NCI-H1417 (cell line): ENCODE measurements at places on chromosomes 6 and 20.
A peak's percentile ranks its signal among the peaks of the same experiment; 100 is the strongest.

DNA sequence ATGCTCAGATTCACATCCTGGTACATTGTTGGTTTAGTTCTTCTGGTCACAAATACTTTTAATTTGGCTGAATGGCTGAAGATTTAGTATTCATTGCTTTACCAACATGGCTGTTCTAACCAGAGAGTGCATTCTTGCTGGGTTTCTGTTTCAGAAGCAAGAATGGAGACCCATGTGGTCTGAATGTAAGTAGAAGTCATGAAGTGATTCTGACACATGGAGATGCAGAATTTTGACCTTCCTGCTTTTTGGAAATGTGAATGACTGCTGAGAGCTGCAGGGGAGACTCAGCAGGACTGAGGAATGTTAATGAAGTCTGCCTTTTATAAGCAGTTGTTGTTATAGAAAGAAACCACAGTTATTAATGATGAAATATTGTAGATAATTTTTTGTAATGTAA, 576.1 kb upstream of the MARCKS start:
- DNase-seq, result no peak

DNA sequence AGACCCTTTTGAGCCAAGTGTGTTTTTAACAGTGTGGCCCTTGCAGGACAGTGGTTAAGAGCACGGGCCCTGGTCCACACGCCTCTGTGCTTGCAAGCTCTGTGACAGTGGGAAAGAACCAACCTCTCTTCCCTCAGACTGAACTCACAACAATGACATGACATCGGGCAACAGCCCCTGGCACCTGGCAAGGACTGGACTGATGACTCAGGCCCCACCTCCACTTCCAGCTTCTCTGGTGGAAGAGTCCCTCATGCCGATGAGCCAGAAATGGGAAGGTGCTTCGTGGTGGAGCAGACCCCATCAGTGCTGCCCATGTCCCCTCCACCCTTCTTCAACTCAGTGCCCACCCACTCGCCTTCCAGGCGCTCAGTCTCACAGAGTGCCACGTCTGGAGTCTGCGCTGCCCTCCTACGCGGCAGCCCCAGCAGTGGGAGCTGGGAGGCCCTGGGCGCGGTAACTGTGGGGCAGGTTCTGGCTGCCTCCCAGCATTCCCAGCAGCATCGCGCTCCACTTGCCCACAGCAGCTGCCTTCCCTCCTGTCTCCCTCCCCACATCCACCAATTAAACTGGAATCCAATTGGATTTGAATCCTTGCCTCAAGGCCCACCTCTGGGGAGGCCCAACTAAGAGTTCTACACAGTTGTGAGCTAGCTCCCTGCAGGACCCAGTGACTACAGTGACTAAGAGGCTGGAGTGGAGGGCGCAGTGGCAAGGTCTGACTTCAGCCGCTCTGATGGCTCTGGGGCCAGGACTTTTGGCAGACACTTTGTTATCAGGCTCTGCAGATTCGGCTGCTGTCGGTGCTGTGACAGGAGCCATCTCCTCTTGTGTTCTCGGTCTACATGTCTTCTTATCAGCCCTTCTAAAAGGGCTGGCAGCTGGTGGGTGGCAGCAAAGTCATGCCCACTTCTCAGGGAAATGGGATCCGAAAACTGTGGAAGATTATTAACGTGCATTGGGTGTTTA, 156.8 kb upstream of the MLN start:
- no peak for DNase-seq

GRCh38 chr6:137341681-137342195, 122.6 kb upstream of the IFNGR1 start:
- peak; percentile 52 for DNase-seq

DNA sequence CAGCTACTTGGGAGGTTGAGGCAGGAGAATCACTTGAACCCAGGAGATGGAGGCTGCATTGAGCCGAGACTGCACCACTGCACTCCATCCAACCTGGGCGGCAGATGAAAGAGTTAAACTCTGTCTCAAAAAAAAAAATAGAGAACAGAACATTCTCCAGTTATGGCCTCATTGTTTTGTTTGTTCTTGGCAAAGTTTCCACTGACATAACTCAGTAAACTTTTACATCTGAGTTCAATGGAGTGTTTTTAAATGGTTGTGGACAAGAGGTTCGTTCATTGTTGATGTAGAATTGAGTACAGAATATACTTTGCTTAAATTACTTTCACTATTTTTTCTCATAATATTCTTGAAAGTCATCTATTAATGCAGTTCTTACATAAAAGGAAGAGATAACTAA, 42.2 kb upstream of the IFNGR1 start:
- DNase-seq, result no peak

DNA sequence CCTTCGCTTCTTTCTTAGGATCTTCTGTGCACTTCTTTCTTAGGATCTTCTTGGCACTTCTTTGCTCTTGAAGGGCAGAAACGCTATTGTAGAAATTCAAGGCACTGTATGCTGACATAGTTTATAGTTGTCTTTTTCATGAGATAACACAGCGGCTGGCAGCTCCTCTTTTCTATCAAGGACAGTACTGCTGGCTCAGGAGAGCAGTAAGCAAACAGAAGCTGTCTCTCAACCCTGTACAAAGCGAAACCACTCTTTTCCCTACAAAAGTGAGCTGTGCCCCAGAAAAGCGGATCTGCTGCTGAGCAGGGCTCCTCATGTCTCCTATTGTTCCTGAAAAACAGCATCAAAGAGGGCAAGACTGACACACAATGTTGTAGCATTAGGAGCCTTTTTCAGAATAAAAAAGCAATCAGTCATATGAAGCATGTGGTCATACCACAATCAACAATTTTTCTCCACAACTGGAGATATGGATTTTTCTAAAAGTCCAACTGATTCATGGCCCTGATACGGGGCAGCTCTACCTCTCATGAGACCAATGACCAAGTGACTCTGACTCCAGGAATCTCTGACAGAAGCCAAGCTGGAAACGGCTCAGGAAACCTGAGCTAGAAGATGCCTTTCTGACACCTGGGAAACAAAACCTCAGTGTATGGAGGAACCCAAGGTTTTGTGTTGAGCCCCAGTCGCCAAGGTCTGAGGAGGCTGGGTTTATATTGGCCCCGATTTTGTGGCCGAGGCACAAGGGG, 255.9 kb downstream of the ESR1 start:
- no peak for DNase-seq

- DNase-seq, result no peak
These were observed 28.0 kb downstream of the SCML4 start for GRCh38 chr6:107796156-107796555.

GRCh38 chr20:50783390-50783789, 11.5 kb upstream of the BCAS4 start:
- no peak for DNase-seq

DNA sequence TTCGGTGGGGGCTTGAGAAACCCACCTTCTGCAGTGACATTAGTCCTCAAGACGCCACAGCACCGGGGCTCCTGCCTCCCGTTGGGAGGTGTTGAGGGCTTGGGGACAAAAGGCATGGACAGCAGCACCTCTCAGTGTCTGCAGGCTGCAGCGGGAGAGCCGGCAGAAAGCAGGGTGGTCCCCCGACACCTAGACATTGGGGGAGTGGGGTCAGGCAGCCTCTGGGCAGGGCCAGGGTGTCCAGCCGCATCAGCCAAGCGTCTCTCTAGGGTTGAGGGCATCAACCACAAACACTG, 264.7 kb downstream of the TAF4 start:
- no peak for DNase-seq

DNA sequence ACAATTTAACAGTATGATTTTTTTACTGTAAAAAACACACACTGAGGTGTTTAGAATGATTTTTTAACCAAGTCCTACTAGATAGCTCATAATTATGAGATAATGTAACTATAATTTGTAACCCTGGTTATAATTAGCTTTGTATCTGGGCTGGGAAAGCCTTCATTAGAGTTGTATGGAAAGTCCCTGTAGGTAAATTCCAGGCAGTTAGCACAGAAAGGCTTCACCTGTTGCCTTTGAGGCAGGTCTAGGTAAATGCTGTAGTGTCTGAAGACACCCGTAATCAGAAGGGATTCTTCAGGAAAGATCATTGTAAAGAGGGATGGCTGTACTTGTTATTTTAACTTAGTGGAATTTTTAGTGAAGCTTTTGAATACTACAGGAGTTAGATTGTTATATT, 1.9 kb downstream of the TMEM200A start:
- DNase-seq, result peak; percentile 28

DNA sequence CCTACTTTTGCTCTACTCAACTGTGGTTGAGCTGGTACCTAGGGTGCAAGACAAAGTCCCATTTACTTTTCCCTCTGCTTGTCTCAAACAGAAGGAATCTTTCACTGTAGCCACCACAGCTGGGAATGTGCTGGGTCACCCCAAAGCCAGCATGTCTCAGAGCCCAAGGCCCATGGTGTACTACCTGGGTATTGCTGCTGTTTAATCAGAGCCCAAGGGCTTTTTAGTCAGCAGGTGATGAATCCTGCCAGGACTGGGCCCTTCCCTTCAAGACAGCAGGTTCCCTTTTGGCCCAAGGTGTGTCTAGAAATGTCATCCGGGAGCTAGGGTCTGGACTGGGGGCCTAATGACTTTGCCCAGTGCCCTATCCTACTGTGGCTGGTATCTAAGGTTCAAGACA, 249.8 kb downstream of the HDGFL1 start:
- no peak for DNase-seq

DNA sequence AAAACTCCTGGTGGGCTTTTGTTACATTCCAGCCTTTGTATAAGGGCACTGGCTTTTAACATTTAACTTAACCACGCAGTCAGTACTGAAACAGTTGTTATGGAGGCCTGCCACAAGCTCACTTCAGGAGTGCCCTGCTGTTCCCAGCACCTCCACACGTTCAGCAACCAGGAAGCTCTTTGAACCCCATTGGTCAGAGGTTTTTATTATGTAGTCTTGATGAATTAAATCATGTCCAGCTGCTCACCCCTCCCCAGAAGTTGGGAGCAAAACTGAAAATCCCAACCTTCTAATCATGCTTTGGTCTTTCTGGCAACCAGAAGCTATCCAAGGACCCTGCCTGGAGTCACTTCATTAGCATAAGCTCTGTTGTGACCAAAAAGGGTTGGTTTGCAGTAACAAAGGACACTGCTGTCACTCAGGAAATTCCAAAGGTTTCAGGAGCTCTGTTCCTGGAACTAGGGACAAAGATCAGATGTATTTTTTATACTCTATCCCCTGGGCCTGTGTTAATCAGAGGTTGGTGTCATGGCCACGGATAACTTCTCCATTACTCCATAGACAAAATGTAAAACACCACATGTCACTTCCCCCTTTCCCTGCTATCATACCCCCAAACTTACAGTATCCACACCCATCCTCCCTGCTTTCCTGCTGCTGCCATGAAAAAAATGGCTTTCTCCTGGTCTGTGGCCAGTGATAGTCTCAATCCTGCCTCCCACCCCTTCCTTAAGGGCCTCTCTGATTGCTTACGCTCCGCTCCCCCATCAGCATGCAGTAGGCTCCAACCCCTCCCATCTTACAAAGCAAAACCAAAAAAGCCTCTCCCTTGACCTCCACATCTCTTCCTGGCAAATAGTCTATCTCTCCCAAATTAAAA, 3.1 kb downstream of the ARMC12 start:
- no peak for DNase-seq

DNA sequence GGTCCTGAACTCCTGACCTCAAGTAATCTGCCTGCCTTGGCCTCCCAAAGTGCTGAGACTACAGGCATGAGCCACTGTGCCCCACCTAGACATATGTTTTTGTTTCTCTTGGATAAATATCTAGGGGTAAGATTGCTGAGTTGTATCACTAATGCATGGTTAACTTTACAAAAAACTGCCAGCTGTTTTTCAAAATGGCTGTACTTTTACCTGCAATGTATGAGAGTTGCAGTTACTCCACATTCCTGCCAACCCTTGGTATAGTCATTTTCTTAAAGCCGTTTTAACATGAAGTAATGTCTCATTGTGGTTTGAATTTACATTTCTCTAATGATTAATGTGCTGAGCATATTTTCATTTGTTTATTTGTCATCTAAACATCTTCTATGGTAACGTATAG, 289.7 kb downstream of the UTRN start:
- no peak for DNase-seq

- no peak for DNase-seq
These were observed 65.7 kb downstream of the PYGB start for GRCh38 chr20:25313593-25313992.
